ENCODE measurements at places on chromosomes 3 and 15.

- no peak overlapping the region for H3K27ac ChIP-seq
- no peaks in the 10 kb centered on the region for H3K4me1 ChIP-seq
- no peak overlapping the region for H3K4me3 ChIP-seq
Measured at GRCh38 chr15:101348015-101348414, 53.0 kb upstream of the SNRPA1 start.

DNA sequence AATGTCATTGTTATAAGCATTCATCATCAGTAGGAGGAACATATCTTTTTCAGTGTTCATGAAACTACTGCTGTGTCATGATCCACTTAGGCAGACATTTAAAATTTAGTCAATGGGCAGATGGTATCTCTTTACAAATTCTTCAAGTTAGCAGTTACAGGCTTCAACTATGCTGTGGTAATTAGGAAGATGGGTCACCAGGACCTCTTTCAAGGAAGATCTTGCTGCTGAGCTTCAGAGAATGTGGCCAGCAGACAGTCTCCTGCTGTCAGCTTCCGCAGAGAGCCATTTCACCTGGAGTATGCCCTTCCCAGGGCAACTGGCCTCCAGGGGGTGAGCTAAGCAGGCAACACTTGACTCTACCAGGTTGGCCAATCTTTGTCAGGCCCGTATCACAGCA, 19.4 kb downstream of the IFT57 start:
- H3K4me1 ChIP-seq, result no peaks in the 10 kb centered on the region
- no peaks in the 10 kb centered on the region for H3K36me3 ChIP-seq
- no peaks in the 10 kb centered on the region for H3K27me3 ChIP-seq
- DNase-seq, result peak; percentile 81
- H3K27ac ChIP-seq, result no peak overlapping the region

- DNase-seq, result peak; percentile 74
- peaks cover 57% of the 10 kb centered on the region for H3K27me3 ChIP-seq
- no peak overlapping the region for H3K4me3 ChIP-seq
- H3K4me1 ChIP-seq, result no peaks in the 10 kb centered on the region
- H3K27ac ChIP-seq, result no peak overlapping the region
Measured at GRCh38 chr3:147412917-147413685, 3.9 kb downstream of the ZIC1 start.

DNA sequence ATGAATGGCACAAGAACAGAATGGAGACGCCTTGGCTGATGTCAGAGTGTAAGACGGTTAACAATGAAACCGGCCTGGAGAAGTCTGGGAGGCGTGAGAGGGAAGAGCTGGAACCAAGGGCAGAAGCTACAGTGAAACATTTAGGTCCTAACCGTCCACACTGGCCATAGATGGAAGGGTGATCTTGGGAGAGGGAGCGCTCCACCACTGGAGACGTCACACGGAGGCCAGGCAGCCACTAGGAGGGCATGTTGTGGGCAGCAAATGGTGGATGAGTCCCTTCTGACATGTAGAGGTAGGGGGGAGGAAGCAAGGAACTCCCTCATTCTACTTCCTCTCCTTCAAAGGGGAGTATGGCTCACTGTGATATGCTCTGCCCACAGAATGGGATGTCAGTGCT, 23.8 kb downstream of the FEM1B start:
- no peaks in the 10 kb centered on the region for H3K27me3 ChIP-seq
- DNase-seq, result no peak
- H3K4me1 ChIP-seq, result peaks cover 7% of the 10 kb centered on the region
- no peaks in the 10 kb centered on the region for H3K36me3 ChIP-seq
- H3K27ac ChIP-seq, result no peak overlapping the region

GRCh38 chr3:18968120-18968519, 180.2 kb upstream of the KCNH8 start:
- no peak for DNase-seq
- no peaks in the 10 kb centered on the region for H3K27me3 ChIP-seq
- no peak overlapping the region for H3K27ac ChIP-seq
- no peak overlapping the region for H3K4me3 ChIP-seq

GRCh38 chr3:61353382-61353781, 102.1 kb upstream of the FHIT start:
- H3K27ac ChIP-seq, result no peak overlapping the region
- no peaks in the 10 kb centered on the region for H3K36me3 ChIP-seq

- no peak for DNase-seq
- no peak overlapping the region for H3K27ac ChIP-seq
- H3K36me3 ChIP-seq, result no peaks in the 10 kb centered on the region
- H3K27me3 ChIP-seq, result no peaks in the 10 kb centered on the region
- no peak overlapping the region for H3K4me3 ChIP-seq
Measured at GRCh38 chr3:72234391-72234790, 449.4 kb upstream of the PROK2 start.

DNA sequence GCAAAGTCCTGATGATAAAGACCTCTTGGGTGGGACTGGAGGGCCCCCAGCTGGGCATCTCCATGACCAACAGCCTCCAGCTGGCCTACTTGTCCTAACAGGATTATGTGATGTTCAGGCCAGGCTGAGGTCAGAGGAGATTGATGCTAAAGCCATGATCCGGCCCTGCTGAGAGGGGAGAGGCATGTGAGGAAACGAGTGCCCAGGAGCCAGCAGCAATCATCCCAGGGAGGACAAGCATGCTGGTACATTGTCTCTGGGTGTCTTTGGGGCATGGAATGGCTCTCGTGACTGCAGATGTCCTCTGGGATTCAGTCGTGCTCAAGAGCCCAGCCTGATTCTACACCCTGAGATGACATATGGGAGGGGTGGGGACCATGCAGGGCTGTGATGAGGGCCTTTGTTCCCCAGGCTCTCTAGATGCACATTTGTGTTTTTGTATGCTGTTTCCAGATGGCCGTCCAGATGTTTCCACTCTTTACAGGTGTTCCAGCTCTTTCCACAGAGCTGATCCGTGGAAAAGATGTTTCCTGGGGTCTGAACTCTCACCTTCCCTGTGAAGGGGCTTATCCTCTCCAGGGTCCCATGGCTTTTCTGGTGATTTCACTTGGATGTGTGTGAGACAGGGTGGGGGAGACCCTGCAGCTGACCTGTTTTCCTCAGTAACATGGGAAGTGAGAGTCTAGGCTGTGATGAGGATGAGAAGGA, 20.2 kb downstream of the SLC24A1 start:
- H3K4me1 ChIP-seq, result no peaks in the 10 kb centered on the region
- peak; percentile 28 for DNase-seq
- no peaks in the 10 kb centered on the region for H3K36me3 ChIP-seq
- H3K27me3 ChIP-seq, result no peaks in the 10 kb centered on the region
- H3K4me3 ChIP-seq, result no peak overlapping the region

DNA sequence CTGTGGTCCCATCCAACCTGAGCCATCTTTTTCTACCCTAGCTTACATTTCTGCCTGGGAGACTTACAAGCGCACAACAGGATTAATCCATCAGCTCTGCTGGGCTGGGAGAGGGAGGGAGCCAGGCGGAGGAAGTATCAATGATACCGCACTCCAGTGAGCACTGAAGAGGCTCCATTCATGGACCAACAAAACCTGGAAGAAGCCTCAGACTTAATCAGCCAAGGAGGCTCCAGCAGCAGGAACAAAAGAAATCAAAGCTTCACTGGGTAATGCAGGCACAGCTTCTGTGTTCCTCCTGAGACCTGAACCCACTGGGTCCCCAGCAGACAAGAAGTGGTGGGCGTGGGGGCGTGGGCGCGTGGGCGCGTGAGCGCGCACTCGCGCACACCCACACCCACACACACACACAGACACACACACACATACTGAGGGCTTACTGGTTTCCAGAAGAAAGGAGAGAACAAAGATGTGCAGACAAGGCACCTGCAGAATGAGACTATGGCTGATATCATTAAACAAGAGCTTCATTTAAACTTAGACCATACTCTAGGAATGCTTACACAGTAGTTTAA, 87.0 kb upstream of the BOC start:
- H3K36me3 ChIP-seq, result no peaks in the 10 kb centered on the region
- no peaks in the 10 kb centered on the region for H3K4me1 ChIP-seq
- no peaks in the 10 kb centered on the region for H3K27me3 ChIP-seq

DNA sequence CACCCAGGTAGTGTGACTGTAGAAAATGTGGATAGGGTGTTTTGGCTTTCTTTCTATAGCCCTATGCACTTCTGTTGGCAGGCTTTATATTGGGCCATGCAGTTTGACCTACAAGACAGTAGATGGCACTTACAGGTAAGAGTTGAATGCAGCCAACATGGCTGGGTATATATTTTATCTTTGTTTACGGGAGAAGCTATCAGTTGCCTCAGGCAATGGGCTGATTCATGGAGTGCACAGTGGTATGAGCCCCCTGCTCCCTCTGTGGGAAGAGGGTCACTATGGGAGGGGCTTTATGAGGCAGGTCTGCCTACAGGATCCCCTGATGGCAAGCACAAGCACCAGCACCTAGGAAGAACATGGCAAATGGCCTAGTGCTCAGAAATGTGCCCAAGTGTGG, 301.2 kb upstream of the CDIN1 start:
- no peak overlapping the region for H3K4me3 ChIP-seq
- peak; percentile 72 for DNase-seq
- H3K36me3 ChIP-seq, result no peaks in the 10 kb centered on the region
- no peaks in the 10 kb centered on the region for H3K4me1 ChIP-seq
- H3K27ac ChIP-seq, result no peak overlapping the region

GRCh38 chr3:126510308-126510910, 7.2 kb downstream of the UROC1 start:
- no peaks in the 10 kb centered on the region for H3K4me1 ChIP-seq
- H3K36me3 ChIP-seq, result no peaks in the 10 kb centered on the region
- no peak overlapping the region for H3K27ac ChIP-seq
- no peak overlapping the region for H3K4me3 ChIP-seq
- no peaks in the 10 kb centered on the region for H3K27me3 ChIP-seq

DNA sequence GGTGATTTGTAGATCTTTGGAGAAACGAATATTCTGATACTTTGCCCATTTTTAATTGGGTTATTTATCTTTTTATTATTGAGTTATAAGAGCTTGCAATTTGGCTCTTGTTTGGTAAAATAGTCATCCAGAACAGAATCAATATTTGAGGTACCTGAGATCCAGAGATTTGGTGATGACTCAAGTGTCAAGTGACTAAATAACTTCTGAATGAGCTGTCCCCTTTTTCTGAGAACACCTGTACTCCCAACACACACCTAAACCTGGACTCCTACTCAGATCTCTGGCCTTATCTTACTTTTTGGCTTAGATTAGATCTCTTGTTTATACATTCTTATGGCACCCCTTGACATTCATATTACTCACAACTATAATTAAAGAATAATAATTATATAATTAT, 3.1 kb upstream of the TRA2B start:
- H3K4me3 ChIP-seq, result no peak overlapping the region
- H3K4me1 ChIP-seq, result no peaks in the 10 kb centered on the region
- DNase-seq, result no peak
- no peaks in the 10 kb centered on the region for H3K27me3 ChIP-seq

GRCh38 chr3:7309641-7310102, 448.8 kb downstream of the GRM7 start:
- H3K27me3 ChIP-seq, result no peaks in the 10 kb centered on the region
- peak; percentile 45 for DNase-seq

DNA sequence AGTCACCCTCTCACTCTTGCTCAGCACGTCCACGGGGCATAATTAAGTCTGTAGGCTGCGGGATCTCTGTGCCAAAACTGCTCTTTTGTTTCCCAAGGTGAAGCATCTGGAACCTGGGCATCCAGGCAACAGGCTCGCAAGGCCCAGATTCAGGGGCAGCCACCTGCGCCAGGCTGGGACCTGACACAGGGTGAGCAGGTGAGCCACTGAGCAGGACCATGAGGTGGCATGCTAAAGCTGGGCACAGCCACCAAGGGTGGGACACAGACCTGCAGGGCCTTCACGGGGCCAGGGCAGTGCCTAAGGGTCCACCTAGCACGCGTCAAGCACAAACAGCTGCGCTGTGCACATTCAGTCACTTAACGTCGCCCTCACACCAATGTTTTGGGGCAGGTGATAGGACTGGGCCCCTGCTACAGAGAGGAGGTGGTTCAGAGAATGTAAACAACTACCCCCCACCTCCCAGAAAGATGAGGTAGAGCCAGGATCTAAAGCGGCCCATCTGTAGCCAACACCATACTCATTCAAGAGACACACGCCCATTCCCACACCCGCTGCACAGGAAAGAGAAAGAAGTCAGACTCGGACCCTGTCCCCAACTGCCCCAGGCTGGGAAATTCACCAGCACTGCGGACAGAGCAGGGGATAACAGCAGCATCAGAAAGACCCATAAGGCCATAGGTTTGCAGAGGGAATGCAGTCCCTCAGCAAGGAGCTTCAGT, 16.3 kb downstream of the XXYLT1 start:
- no peaks in the 10 kb centered on the region for H3K27me3 ChIP-seq
- H3K4me3 ChIP-seq, result no peak overlapping the region
- no peak overlapping the region for H3K27ac ChIP-seq

DNA sequence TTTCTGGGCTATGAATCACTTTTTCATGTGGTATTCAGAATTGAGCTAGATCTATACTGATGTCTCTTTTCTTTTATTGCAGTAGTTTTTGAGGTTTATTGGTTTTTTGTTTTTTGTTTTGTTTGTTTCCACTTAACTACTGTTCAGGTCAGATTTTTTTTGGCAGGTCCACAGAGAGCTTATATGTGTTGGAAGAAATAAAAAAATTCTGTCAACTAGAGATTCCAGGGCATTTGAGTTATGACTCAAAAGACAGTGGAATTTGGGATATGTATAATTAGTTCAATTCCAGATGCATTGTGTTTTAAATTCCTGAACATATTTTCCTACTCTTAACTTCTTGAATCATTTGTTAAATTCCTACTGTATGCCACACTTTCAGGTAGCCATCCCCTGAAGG, 727.2 kb downstream of the SI start:
- H3K27me3 ChIP-seq, result no peaks in the 10 kb centered on the region
- H3K4me1 ChIP-seq, result no peaks in the 10 kb centered on the region
- DNase-seq, result no peak
- no peak overlapping the region for H3K4me3 ChIP-seq
- H3K27ac ChIP-seq, result no peak overlapping the region
- H3K36me3 ChIP-seq, result no peaks in the 10 kb centered on the region

GRCh38 chr3:135000465-135000864, 205.4 kb downstream of the EPHB1 start:
- DNase-seq, result no peak
- H3K4me3 ChIP-seq, result no peak overlapping the region
- H3K27me3 ChIP-seq, result no peaks in the 10 kb centered on the region
- no peaks in the 10 kb centered on the region for H3K4me1 ChIP-seq
- no peak overlapping the region for H3K27ac ChIP-seq

DNA sequence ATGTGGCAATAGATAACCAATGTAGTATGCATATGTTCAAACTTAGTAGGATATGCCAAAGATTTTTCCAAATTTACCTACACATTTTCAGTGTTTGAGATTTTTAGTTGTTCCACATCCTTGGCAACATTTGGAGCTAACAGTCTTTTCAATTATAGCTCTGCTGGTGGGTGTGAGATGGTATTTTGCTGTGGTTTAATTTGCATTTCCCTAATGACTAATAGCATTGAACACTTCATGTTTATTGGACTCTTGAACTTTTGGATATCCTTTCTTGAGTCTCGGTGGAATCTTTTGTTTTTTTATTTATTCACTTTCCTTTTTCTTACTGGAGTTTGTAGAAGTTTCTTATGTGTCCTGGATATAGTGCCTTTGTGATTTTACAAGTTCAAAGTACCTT, 11.0 kb upstream of the ILDR1 start:
- no peak overlapping the region for H3K27ac ChIP-seq
- no peaks in the 10 kb centered on the region for H3K27me3 ChIP-seq
- DNase-seq, result no peak
- no peaks in the 10 kb centered on the region for H3K36me3 ChIP-seq
- H3K4me3 ChIP-seq, result no peak overlapping the region

- H3K4me1 ChIP-seq, result peaks cover 2% of the 10 kb centered on the region
- peaks cover 5% of the 10 kb centered on the region for H3K36me3 ChIP-seq
- DNase-seq, result no peak
- no peak overlapping the region for H3K4me3 ChIP-seq
- H3K27ac ChIP-seq, result no peak overlapping the region
- H3K27me3 ChIP-seq, result no peaks in the 10 kb centered on the region
Measured at GRCh38 chr3:112345681-112346080, 12.7 kb downstream of the CD200 start.
